Natural killer cell treated with Interleukin-12 subunit alpha and Interleukin-12 subunit beta and Interleukin-15 and Interleukin-18, amount 100 ng/mL, for 72 hours (primary cell): ENCODE measurements at places on chromosomes 1 and 21. TPM values are rescaled to one million over a fixed set of nuclear protein-coding genes. Genes with fewer than 3 reads are reported as not detected.
A peak's percentile ranks its signal among the peaks of the same experiment; 100 is the strongest.

- no peak for DNase-seq
- H3K27ac ChIP-seq = no peak overlapping the region
- H3K4me1 ChIP-seq = peaks cover 55% of the 10 kb centered on the region
These were observed 21.7 kb upstream of the BTG2 start for GRCh38 chr1:203283597-203283996.

Gene XCL2
- 2.7 TPM for total RNA-seq

- no peak for DNase-seq
- no peaks in the 10 kb centered on the region for H3K36me3 ChIP-seq
- H3K27me3 ChIP-seq = no peaks in the 10 kb centered on the region
- H3K27ac ChIP-seq = no peak overlapping the region
- H3K4me1 ChIP-seq = peaks cover 21% of the 10 kb centered on the region
These were observed 7.6 kb downstream of the ZBTB48 start for GRCh38 chr1:6587261-6588005.

Gene C1orf167
- total RNA-seq = not detected

DNA sequence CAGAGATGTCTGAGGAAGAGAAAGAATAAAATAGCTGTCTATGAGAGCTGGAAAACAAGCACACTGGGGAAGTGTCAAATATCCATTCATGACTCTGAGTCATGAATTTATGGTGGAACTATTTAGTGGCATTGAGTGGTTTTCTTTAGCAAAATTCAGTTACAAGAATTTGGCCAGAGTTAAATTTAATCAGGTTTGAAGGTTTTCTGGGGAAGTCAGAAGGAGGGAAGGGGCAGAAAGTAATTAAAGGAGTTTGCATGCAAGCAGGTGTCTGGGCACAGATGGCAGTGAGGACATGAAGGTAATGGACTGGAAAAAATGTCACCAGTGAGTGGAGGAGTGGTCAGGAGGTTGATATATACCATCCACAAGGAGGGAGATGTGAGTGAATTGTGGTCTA lies 121.9 kb upstream of the IVNS1ABP start:
- H3K36me3 ChIP-seq = no peaks in the 10 kb centered on the region
- H3K4me3 ChIP-seq = no peak overlapping the region
- H3K27ac ChIP-seq = no peak overlapping the region
- no peak for DNase-seq
- H3K4me1 ChIP-seq = peaks cover 28% of the 10 kb centered on the region

DNA sequence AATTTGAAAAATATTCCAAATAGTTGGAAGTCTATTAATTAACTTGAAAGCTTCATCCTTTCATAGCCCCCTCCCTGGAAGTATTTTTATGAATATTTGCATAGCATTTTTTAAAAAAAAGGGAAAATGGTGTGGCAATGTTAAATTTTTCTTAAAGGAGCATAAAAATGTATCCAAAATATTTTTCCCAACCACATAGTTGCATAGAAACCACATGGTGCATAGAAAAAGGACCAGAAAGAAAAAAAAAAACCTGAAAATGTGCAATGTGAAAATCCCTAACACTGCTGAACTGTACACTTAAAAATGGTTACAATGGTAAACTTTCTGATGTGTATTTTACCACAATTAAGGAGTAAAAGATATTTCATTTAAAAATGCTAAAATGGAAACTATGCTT lies 8.0 kb downstream of the C1orf167 start:
- DNase-seq = no peak
- H3K4me3 ChIP-seq = no peak overlapping the region
- no peak overlapping the region for H3K27ac ChIP-seq

GRCh38 chr1:165006831-165007230 lies 349.7 kb downstream of the LMX1A start:
- H3K36me3 ChIP-seq = no peaks in the 10 kb centered on the region
- no peak for DNase-seq

Gene FBXO2
- 16.3 TPM for total RNA-seq

GRCh38 chr1:218636548-218636947 lies 291.4 kb downstream of the TGFB2 start:
- H3K4me3 ChIP-seq = no peak overlapping the region
- no peaks in the 10 kb centered on the region for H3K27me3 ChIP-seq
- peaks cover 13% of the 10 kb centered on the region for H3K36me3 ChIP-seq
- H3K27ac ChIP-seq = no peak overlapping the region
- no peaks in the 10 kb centered on the region for H3K4me1 ChIP-seq

Gene TLCD4
- not detected for total RNA-seq

Gene TIAM1
- 57.4 TPM for total RNA-seq

Gene RAP1GAP
- total RNA-seq = 0.19 TPM

DNA sequence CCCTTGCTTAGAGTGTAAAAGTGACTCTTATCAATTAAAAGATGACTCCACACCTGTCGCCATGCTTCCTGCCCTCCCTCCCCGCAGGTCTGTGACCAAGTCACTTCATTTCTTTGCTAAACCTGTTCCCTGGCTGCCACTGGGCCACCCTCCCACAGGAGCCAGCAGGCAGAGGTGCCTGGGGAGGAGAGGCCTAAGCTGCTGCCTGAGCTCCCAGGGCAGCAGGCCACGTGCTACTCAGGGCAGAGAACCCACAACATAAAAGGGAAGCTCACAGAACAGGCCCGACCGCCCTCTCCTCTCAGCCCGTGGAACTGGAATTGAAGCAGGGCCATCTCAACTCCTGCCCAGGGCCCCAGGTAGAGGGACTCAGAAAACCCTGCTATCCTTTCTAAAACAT lies 4.9 kb downstream of the C1orf198 start:
- H3K4me1 ChIP-seq = peaks cover 20% of the 10 kb centered on the region
- H3K4me3 ChIP-seq = no peak overlapping the region

DNA sequence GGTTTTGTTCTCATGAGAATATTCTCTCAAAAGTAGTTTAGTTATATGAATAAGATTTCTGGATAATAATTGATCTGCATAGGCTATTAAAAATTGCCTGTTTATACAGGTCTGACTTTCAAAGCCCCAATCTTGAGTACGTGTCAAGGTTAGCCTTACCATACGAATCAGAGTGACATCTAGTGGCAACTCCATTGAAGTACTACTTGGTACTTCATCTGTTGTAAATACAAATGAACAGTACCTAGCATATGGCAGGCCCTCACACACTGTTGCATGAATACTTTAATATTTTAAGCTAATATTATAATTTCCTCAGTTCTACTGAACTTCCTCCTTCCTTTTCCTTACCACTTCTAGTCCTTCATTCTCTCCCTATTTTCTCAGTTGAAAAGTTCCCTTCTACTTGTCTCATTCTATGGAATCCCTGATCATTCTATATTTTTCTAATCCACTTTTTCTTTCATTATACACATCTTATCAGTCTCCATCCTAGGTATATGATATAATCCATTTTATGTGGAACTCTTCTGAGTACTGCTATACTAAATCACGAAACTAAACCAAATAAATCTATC lies 101.2 kb downstream of the AKT3 start:
- peaks cover 3% of the 10 kb centered on the region for H3K36me3 ChIP-seq
- H3K4me1 ChIP-seq = peaks cover 4% of the 10 kb centered on the region
- peak; percentile 60 for DNase-seq
- no peak overlapping the region for H3K4me3 ChIP-seq

Gene TMPRSS2
- not detected for total RNA-seq

Gene NBPF26
- total RNA-seq = 8.5 TPM

Gene SPRR3
- total RNA-seq = not detected

Gene BMP8B
- total RNA-seq = 0.84 TPM
